ENCODE measurements at places on chromosomes 2 and 18.

DNA sequence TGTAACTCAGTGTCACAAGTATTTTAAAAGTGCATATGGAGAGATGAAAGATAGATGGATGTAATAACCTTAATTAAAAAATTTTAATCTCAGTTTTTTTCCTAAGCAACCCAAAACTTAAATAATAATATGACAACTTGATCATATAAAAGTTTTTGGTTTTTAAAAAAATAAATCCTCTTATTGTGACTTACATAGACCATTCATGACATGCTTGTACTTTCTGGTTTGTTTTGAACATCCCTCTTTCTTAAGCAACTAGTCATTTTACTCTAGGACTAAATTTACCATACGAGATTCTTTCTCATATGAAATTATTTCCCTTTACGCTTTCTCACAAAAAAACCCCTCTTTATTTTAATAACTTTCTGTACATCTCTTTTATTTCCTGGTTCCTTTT is 6.5 kb upstream of the PLA2R1 start:
- no peak for DNase-seq

GRCh38 chr2:151182899-151183809 is 78.5 kb downstream of the RBM43 start:
- no peak for DNase-seq

DNA sequence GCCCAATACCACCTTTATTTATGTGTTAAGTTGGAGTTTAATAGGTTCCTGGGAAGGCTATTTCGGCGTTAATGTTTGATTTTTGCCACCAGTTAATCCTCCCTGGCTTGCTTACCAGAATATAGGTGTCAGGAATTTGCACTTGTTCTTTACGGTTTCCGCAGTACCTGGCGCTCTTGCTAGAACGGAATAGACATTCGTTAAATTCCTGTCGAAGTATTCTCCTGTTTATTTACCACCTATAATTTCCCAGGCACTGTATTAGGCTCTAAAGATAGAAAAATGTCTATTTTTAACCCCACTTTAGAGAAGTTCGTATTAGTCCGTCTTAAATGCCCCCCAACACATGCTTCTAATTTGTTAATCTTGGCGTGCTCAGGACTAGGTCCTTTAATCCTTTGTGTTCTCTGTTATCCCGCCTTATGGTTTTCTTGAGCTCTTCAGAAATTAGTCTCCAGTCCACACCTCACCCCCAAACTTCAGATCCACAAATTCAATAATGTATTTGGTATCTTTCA is 575 bp downstream of the CCDC150 start:
- DNase-seq = no peak

DNA sequence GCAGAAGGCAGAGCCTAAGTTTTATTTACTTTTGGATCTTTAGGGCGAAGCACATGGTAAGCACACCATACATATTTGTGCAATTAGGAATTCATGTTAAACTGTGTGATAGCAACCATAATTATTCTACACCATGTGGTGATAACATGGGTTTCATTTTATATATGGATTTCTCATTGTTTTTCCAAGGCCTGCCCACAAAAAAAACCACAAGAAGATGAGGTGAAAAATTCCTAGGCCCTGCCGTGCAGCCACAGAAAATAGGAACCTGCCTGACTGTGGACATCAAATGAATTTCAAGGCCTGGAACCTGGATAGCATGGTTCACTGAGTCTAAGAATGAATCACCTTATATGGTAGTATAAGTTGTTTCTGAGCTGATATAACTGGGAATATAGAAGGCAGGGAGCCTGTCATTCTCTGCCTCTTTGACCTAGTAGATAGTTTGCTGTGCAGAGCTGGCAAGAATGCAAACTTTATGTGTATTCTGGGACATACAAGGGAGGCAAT is 22.4 kb upstream of the SSB start:
- DNase-seq = no peak

DNA sequence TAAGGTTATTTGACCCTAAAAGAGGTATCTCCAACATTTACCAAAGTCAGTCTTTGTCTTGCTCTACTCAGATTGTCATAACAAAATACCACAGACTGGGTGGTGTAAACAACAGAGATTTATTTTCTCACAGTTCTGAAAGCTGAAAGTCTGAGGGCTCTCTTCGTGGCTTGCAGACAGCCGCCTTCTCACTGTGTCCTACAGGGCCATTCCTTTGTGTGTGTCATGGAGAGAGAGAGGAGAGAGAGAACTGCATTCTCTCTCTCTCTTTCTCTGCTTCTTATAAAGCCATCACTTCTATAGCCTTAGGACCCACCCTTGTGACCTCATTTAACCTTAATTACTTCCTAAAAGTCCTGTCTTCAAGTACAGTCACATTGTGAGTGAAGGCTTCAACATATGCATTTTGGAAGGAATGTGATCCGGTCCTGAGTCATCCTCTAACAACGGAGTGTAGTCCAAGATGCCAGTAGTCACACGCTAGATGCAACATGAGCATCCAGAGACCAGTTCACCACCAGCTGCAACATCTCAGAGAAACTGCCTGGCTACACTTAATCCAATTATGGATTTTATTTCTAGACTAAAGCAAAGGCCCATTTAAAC is 130.2 kb downstream of the CD226 start:
- no peak for DNase-seq

DNA sequence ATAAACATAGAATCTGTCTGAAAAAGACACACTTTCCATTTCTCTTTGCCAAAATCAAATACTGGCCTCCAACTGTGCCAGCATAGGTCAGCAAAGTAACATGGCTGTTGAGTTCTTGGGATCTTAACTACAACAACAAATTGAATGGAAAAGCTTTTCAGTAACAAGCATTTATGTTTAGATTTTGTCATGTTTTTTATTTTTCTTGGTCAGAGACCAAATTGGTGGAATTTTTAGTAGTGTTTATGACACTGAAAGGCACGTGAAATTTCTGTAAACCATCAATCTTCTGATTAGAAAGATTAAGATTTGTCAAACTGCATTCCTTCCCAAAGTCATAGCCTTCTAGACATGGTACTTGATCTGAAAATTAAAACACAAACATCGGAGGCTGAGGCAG is 77.6 kb downstream of the PDE1A start:
- DNase-seq = no peak

- no peak for DNase-seq
These were observed 511 bp downstream of the MOB4 start for GRCh38 chr2:197516393-197516761.

- no peak for DNase-seq
These were observed 566.8 kb downstream of the EPHA4 start for GRCh38 chr2:221005338-221005737.

DNA sequence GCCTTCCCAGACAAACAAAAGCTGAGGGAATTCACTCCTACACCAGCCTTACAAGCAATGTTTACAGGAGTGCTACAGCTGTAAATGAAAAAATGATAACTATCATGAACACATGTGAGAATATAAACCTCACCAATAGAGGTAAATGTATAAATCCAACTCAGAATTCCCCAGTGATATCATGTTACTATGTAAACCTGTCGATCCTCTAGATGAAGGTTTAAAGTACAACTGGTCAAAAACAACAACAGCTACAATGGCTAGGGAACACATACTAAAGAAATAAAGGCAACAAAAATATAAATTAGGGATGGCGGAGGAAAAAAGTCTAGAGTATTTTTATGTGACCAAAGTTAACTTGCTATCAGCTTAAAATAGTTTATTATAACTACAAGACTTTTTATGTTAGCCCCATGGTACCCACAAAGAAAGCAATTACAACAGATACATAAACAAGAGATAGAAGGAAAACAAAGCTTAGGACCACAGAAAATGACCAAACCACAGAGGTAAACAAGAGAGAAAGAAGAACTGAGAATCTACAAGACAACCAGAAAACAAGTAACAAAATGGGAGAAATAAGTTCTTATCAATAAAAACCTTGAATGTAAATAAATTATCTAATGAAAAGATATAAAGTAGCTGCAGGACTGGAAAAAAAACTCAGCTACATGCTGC is 8.3 kb downstream of the CERKL start:
- no peak for DNase-seq

DNA sequence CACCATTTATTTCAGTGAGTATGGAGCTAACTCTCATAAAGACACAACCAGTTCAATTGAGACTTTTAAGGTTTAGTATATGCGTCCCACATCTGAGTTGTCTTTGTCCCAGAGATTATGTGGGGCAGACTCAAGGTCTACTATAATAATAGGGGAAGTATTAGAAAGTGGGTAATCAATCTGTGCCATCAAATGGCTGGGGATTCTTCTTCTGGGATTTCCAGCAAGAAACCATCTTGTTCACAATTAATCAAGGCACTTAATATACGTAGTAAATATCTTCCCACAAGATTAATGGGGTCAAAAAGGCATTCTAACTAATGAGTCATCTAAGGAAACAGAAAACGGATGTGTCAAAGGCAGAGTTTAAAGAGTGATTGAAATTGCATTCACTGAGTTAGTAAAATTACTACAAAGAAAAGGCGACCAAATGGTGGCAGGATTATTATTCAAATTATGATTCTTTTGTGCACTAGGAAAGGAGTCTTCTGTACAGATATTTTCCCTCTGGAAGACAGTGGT is 179.8 kb upstream of the REG3G start:
- DNase-seq = no peak

- DNase-seq = no peak
These were observed 64.2 kb upstream of the OTOS start for GRCh38 chr2:240204431-240205276.

DNA sequence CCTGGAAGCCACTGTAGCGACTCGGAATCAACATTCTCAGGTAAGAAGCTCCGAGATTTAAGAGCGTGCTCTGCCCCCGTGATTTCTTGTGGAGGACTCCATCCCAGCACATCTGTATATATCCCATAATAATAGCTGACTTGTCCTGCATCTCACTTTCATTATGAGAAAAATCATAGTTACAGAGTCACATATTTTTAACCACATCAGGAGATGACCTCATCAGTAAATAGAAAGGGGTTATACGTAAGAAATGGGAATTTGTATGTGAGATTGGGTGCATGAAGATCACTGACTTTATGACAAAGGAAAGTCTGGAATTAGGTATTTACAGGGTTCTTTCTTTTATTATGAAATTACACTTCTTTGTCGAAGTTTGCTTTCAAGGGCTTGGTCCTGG is 16.4 kb upstream of the TMEM18 start:
- DNase-seq = no peak

DNA sequence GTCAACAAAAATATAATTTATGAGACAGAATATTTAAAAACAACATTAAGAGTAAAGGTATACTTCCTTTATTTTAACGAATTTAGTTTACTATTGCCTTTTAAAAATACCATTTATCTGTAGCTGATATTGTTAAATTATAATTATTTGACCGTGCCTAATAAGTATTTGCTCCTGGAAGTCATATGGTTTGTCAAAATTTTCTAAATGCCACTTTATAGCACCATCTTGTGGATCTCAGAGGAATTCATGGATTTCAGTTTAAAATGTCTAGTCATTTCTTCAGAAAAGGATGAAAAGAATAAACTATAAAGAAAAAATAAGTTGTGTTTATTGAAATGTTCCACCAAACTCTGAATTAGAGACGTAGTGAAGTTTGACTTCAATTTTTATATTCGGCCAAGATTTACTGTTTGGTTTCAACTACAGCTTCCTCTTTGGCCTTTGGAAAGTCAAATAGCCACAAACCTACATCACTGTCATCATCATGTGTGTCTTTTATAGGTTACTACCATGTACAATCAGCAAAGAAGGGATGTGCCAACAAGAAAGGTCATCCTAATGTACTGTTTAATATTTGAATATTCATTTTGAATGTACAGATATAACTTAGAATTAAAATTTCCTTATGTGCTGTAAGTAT is 10.3 kb upstream of the FTCDNL1 start:
- no peak for DNase-seq

DNA sequence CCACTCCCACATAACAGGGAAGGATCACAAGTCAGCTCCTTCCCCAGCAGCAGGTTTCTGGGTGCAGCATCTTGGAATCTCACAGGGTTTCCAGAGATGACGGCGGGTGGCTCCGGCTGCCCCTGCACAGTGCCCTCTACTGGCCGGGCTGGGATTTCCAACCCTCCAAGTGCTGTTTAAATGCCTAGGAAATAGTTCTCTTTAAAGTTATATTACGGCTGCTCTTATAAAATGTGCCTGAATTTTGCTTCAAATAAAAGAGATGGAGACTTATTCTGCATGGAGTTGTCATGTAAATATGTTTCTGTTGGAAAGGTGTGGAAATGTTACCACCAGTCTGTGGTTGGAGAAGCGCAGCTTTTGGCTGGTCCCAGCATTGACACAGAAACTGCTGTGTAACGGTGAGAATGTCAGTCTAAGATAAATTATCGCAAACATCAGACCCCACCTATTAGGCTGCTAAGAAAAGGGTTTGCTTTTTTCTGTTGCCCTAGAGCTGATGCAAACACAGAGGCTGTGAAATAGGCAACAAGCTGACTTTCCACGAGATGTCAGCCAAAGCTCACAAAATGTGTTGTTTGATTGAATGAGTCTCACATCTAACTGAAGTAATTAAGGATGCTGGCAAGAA is 3.3 kb upstream of the HJURP start:
- no peak for DNase-seq

GRCh38 chr2:176149481-176149938 is 1.8 kb upstream of the HOXD4 start:
- no peak for DNase-seq

DNA sequence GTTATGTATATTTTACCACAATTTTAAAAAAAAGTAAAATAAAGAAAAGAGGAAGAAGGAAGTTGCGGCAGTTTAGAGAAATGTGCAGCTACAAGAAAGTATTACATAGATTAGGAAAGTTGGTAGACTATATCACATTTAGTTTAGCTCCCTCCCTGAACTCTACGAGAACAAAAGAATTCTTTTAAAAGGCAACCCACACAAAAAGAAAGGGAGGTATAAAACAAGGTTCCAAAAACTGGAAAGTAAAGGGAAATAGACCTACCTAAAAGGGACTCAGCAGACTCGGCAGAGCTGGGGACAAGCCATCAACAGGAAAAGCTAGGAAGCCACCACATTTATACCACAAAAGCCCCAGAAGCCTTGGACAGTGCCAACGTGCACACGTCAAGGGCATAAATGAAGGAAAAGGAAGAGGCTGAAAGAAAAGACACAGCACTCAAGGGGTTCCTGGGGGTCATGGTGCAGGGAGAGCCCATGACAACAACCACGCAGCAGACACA is 9.1 kb downstream of the TMEM127 start:
- no peak for DNase-seq

- no peak for DNase-seq
These were observed 90.6 kb downstream of the LDLRAD4 start for GRCh38 chr18:13309031-13309747.

GRCh38 chr2:132979339-132980093 is 309.5 kb upstream of the LYPD1 start:
- DNase-seq = no peak

- DNase-seq = no peak
These were observed 43.1 kb downstream of the CYRIA start for GRCh38 chr2:16622399-16622968.

GRCh38 chr18:67265464-67266245 is 250.9 kb downstream of the DSEL start:
- DNase-seq = no peak
